ENCODE measurements at places on chromosomes 7 and 10.

DNA sequence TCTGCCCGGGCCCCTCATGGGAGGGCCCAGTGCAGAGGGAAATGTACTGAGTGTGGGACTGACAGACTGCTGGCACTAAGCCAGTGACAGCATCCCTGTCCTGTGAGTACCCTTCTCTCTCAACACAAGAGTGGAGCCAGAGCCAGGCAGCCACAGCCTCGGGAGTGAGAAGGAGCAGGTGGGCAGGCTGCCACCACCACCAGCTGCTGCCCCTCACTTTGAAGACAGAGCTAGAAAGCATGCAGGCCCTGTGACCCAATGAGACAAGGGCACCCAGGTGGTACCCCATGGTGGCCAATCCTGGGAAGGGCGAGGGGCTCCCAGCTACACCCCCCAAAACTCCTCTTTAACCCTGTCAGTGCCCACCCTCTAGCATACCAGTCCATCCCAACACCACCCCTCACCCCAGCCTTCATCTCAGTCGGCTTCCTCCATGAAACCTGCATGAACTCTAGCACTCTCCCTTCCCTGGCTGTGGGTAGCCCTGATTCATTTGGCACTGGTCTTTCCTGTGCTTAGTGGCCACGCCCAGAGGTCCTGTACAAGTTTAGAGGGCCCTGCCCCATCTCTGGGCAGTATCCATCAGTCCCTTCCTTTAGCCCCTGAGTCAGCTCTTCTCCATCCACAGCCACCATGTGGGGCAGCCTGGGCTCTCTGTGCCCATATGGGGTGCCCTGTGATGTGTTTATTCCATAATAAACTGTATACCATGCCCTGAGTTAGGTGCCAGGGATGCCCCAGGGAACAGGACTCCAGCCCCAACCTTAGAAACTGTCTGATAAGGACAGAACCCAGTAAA, 207.0 kb upstream of the ZMIZ1 start:
- H3K36me3 ChIP-seq: no peaks in the 10 kb centered on the region
- no peaks in the 10 kb centered on the region for H3K4me1 ChIP-seq
- H3K27me3 ChIP-seq: no peaks in the 10 kb centered on the region
- no peak overlapping the region for H3K27ac ChIP-seq
- DNase-seq: no peak
- H3K4me3 ChIP-seq: no peak overlapping the region

DNA sequence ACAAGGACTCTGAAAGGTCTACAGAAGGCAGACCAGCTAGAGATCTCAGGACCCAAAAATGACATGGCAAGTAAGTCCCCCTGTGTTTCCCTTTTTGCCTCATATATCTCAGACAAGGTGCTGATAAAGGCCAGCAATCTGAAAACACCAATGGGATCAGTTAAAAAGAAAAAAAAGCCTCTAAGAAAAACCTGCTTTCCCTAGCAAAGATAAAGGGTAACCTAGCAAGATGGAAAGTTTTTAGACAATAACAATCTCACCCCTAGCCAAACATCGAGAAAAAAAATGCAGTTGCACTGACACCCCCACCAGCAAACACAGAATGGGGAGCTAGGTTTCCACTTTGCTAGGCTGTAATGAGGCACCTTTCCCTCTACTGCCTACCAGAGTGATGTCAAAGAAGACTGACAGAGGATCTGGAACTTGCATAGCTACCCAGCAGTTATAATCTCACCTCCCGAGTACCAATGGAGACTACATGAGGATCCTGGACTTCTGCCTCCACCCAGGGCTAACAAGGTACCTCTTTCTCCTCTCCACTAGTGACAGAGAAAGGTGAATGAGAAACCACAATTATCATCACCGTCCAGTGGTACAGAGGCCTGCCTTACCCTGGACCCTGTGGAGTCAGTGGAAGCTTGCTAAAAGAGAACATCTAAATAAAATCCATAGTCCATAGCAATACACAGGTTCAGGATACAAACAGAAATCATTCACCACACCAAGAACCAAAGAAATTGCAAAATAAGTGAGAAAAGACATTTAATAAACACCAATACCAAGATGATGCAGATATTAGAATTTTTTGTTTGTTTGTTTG, 240.8 kb downstream of the ARHGAP12 start:
- H3K4me1 ChIP-seq: no peaks in the 10 kb centered on the region
- no peaks in the 10 kb centered on the region for H3K27me3 ChIP-seq
- H3K36me3 ChIP-seq: no peaks in the 10 kb centered on the region
- no peak overlapping the region for H3K27ac ChIP-seq
- H3K4me3 ChIP-seq: no peak overlapping the region

DNA sequence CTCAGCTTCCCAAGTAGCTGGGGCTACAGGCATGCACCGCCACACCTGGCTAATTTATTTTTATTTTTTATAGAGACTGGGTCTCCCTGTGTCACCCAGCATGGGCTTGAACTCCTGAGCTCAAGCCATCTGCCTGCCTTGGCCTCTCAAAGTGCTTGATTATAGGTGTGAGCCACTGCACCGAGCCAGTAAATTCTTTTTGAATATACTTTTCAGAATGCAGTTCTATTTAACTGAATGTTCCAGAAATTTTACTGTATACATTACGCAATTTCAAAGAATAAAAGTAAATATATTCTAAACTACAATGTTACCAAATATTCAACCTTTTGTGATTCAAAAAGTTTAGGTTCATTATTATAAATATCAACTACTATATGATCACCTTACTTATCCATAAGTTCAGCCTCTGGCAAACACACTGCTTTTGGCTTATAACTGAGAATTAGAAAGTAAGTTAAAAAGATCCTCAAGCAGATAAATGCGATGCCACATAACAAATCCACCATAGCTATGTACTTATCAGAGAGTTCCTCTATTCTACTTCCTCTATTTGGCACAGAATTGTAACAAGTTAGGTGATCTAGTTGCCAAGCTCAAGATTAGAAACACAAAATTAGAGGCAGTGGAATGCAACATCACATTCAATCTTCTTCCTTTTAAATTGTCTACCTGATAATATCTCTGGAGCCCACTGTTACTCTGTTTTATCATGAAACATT, 118.2 kb downstream of the ANK3 start:
- no peak for DNase-seq
- H3K4me1 ChIP-seq: no peaks in the 10 kb centered on the region
- H3K27me3 ChIP-seq: no peaks in the 10 kb centered on the region
- no peak overlapping the region for H3K27ac ChIP-seq

DNA sequence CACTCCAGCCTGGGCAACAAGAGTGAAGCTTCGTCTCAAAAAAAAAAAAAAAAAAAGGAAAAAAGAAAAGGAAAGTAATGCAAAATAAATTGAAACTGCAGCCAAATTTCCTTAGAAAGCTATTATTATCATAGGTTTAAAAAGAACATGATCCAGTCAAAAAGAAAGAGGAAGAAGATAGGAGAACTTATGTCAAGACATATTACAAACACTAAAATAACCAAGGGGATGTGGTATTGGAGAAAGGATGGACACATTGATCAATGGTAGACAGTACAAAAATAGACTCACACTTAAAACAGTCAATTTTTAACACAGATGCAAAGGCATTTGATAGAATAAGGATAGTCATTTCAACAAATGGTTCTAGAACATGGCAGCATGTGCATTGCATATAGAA, 27.3 kb upstream of the PFKP start:
- H3K4me1 ChIP-seq: no peaks in the 10 kb centered on the region
- peaks cover under 1% of the 10 kb centered on the region for H3K27me3 ChIP-seq
- no peaks in the 10 kb centered on the region for H3K36me3 ChIP-seq
- no peak for DNase-seq
- no peak overlapping the region for H3K4me3 ChIP-seq
- H3K27ac ChIP-seq: no peak overlapping the region

DNA sequence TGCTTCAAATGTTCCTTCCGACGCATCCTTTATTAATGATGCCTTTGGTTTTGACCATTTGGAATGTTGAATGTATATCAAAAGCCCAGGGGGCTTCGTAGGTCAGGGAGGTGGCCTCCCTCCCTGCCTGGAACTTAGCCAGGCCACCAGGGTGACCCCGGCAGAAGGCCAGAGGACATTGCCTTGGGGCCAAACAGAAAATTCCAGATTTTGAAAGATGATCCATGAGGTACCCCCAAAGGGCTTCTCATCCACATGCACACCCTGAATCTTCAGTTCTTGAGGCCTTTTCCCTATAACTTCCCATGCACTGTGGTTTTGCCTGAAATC, 171.7 kb downstream of the ADAM12 start:
- no peaks in the 10 kb centered on the region for H3K27me3 ChIP-seq
- H3K4me1 ChIP-seq: no peaks in the 10 kb centered on the region

DNA sequence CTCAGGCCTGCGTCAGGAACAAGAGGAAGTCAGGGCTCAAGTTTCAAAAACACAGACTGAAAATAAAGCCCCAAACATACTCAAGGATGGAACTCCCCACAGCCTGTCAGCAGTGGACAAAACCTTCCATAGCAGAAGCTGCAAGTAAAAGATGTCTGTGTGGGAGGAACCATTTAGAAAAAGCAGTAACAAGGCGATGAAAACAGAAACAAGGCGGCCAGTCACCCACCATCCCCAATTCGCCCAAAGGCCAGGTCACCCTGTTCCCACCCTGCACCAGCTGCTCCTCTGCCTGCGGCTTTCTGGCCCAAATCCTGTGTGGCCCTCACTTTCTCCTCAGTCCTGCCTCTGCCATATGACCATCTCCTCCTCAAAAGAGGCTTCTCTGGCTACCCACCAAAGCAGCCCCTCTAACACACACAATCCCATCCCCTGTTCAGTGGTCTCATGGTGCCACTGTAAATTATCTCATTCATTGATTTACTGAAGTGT, 27.8 kb downstream of the KCNMA1 start:
- H3K27ac ChIP-seq: no peak overlapping the region
- DNase-seq: no peak
- H3K36me3 ChIP-seq: no peaks in the 10 kb centered on the region
- H3K4me3 ChIP-seq: no peak overlapping the region
- no peaks in the 10 kb centered on the region for H3K27me3 ChIP-seq

DNA sequence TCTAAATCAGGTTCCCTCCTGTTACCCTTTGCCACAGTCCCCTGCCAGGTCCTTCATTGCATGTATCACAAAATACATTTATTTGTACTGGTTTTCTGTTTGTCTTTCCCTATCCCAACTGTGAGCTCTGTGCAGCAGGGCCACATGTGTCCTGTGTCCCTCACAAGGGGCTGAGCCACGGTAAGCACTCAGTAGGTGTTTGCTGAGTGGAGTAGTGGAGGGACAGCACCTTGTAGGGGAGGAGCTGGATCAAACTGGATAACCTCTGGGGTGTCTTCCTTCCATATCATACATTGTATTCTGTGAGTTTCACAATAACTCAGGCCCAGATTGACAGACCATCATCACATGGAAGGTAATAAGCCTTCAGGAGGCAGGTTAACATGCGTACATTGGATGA, 25.9 kb downstream of the PIK3CG start:
- peaks cover 71% of the 10 kb centered on the region for H3K36me3 ChIP-seq
- no peaks in the 10 kb centered on the region for H3K4me1 ChIP-seq
- no peak for DNase-seq
- no peak overlapping the region for H3K27ac ChIP-seq

DNA sequence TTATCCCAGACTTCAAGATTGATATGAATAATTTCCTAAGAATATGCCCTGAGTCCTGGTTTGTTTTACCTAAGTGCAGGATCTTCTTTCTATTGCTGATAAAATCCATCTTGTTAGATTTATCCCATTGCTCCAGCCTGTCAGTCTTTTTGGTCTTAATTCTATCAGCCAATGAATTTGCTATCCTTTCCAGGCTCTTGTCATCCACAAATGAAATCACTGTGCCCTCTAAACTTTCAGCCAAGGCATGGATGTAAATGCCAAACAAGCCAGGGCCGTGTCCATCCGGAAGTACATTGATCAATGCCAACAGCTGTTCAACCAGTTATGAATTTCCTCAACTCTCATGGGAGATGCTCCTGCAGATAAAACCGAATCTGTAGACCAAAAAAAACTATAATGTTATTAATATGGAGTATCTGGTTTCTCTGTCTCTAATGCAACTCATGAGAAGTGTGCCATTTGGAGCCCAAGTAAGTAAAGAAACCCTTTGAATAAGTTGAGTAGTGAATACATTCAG, 40.0 kb downstream of the NPY start:
- no peaks in the 10 kb centered on the region for H3K36me3 ChIP-seq
- H3K4me3 ChIP-seq: no peak overlapping the region
- H3K27me3 ChIP-seq: peaks cover 2% of the 10 kb centered on the region
- no peaks in the 10 kb centered on the region for H3K4me1 ChIP-seq
- no peak for DNase-seq

DNA sequence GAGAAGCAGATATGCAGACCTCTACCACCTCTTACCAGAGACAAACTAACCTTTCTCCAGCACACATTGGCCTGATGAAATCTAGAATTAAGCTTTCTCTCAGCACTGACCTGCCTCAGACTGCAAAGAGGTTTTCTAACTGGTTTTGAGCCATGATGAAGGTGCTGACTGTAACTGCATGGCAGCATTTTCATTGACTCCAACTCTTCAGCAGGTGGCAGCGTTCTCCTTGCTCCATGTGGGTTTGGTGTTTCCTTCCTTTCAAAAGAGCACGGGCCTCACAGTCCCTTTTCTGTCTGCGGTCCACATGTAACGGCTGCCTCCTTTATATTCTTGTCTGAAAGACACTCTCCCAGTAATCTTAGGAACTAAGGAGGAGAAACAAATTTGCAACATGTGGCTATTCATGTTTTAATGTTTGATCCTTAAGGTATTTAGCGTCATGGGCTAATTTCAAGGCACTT, 12.6 kb downstream of the KLLN start:
- no peak overlapping the region for H3K27ac ChIP-seq
- no peaks in the 10 kb centered on the region for H3K36me3 ChIP-seq
- H3K27me3 ChIP-seq: no peaks in the 10 kb centered on the region
- H3K4me1 ChIP-seq: no peaks in the 10 kb centered on the region
- DNase-seq: peak; percentile 15
- no peak overlapping the region for H3K4me3 ChIP-seq

DNA sequence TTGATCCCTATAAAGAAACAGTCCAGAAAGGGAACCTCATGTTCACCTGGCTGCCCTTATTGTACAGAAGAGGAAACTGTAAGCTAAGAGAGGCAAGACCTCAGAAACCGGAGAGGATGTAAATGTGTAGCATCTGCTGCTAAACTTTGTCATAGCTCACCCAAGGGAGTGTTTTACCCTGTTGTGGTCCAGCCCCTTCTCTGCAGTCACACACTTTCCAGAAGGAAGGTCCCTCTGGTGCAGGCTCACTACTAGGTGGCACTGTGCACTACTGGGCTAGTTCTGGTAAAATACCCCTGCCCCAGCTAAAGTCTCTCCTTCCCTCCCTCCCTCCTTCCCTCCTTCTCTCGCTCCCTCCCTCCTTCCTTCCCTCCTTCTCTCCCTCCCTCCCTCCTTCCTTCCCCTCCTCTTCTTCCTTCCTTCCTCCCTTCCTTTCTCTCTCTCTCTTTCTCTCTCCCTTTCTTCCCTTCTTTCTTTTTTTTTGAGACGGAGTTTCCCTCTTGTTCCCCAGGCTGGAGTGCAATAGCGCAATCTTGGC, 42.5 kb upstream of the LCOR start:
- no peaks in the 10 kb centered on the region for H3K4me1 ChIP-seq
- DNase-seq: no peak
- H3K36me3 ChIP-seq: no peaks in the 10 kb centered on the region
- H3K4me3 ChIP-seq: no peak overlapping the region

- H3K4me1 ChIP-seq: peaks cover 47% of the 10 kb centered on the region
- H3K27me3 ChIP-seq: no peaks in the 10 kb centered on the region
- peak overlapping the region; percentile 51 for H3K27ac ChIP-seq
- DNase-seq: no peak
- peaks cover 65% of the 10 kb centered on the region for H3K36me3 ChIP-seq
- peak overlapping the region; percentile 21 for H3K4me3 ChIP-seq
Measured at GRCh38 chr7:26195867-26196657, 4.5 kb downstream of the HNRNPA2B1 start.

- H3K27ac ChIP-seq: no peak overlapping the region
- H3K36me3 ChIP-seq: no peaks in the 10 kb centered on the region
- no peak overlapping the region for H3K4me3 ChIP-seq
- no peak for DNase-seq
- H3K4me1 ChIP-seq: no peaks in the 10 kb centered on the region
- H3K27me3 ChIP-seq: no peaks in the 10 kb centered on the region
Measured at GRCh38 chr7:69934144-69934903, 336.0 kb downstream of the AUTS2 start.
